ENCODE measurements at places on chromosomes 16 and 17.
A peak's percentile ranks its signal among the peaks of the same experiment; 100 is the strongest.

GRCh38 chr16:83727018-83727417, 80.8 kb upstream of the HSBP1 start:
- no peak for DNase-seq

DNA sequence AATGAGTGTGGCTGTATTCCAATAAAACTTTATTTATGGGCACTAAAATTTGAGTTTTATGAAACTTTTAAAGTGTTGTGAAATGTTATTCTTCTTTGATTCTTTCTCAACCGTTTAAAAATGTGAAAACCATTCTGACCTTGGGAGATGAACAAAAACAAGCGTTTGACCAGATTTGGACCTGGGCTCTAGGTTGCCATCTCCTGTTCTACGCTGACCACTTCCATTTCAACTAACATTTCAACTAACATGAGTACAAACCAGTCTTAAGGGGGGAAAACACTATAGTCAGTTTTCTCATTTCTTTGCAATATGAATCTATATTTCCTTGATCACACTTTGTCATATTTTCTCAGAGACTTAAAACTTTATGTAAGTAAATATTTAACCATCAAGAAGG, 118.4 kb upstream of the IRX5 start:
- DNase-seq, result no peak

DNA sequence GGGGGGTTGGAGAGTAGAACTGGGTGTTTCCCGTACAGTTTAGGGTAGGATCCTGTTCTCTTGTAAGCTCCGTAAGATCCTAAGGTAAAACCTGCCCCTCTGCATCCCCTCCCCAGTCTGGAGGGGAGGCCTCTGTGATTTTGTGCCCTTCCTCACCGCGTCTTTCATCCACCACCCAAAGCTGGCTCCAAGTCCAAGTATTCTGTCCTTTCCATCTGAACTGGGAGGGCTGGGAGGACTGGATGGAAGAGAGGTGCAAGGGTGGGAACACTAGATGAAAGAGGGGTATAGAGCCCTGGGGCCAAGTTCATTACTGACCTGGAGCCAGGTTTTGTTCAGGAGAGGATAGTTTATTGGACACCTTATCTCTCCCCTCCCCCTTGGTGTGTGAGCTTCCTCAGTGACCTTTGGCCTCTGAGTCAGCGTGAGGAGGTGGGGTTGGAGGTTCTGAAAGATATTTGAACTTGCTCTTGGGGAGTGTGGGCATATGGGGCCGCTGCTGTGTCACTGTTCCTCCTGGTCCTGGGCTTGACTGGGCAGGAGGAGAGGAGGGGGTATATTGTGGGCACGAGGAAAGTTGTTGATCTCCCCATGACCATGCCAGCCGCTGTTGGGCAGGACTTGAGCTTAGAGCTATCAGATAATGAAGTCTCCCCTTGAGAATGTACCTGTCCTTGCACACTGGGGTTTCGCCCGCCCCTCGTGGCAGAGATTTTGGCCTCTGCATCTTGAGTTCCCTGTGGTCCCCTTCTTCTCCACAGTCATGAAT, 1.6 kb downstream of the LASP1 start:
- DNase-seq, result no peak

- no peak for DNase-seq
Measured at GRCh38 chr17:63304704-63305261, 141.3 kb downstream of the CYB561 start.

DNA sequence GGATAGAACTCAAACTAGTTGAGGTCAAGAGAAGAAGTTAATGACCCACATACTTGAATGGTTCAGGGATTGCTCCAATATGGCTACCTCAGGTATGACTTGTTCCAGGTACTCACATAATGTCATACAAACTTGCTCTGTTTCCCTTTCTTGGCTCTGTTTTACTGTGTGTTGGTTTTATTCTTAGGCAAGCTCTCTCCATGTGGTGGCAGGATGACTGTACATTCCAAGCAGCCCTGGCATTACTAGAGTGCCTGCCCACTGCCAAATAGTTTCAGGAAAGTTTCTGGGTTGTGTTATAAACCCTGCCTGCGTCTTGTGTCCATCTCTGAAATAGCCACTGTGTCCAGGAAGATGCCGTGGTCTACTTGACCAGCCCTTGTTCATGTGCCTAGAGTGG, 476.8 kb downstream of the SHISA9 start:
- no peak for DNase-seq

DNA sequence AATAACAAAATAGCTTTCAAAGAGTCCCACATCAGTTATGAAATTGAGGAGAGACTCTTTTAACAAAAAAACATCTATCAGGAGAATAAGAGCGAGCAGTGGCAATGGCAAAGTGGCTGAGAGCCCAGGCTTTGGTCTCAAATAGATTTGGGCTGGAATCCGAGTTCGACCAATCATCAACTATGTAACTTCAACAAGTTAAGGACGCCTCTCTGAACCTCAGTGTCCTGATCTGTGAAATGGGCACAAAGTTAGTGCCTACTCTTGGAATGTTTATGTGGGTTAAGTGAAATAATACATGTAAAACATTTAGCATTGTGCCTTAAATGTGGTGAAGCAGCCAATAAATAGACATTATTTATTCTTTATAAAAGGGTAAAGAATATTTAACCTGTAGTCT, 45.4 kb downstream of the CFDP1 start:
- DNase-seq, result no peak

- no peak for DNase-seq
Measured at GRCh38 chr17:40311575-40311974, 2.6 kb downstream of the RARA start.

DNA sequence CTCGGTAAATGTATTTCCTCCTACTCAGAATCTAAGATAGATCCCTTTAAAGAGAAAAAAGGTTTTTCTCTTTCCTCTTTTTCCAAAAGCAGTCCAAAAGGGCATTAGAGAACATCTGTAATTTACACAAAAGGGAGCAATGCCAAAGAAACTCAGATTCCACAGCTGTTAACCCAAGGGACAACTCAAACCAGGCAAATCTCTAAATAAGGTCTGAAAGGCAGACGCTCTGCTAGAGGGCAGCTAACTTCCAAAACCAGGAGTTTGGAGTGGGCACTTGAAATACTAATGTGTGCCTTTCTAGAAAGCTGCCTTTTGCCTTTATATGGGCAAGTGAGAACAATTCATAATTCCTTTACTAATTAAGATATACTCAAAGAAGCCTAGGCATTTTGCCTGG, 435.7 kb downstream of the ZFHX3 start:
- DNase-seq, result no peak

- DNase-seq, result no peak
Measured at GRCh38 chr16:77876776-77877175, 88.4 kb downstream of the VAT1L start.

GRCh38 chr17:8430966-8431365, 4.7 kb upstream of the NDEL1 start:
- DNase-seq, result no peak

GRCh38 chr17:29687596-29687995, 64.9 kb upstream of the CORO6 start:
- DNase-seq, result no peak

- no peak for DNase-seq
Measured at GRCh38 chr17:49850772-49851386, 3.0 kb upstream of the TAC4 start.

GRCh38 chr17:75629157-75629556, 4.1 kb upstream of the SMIM5 start:
- DNase-seq, result no peak

DNA sequence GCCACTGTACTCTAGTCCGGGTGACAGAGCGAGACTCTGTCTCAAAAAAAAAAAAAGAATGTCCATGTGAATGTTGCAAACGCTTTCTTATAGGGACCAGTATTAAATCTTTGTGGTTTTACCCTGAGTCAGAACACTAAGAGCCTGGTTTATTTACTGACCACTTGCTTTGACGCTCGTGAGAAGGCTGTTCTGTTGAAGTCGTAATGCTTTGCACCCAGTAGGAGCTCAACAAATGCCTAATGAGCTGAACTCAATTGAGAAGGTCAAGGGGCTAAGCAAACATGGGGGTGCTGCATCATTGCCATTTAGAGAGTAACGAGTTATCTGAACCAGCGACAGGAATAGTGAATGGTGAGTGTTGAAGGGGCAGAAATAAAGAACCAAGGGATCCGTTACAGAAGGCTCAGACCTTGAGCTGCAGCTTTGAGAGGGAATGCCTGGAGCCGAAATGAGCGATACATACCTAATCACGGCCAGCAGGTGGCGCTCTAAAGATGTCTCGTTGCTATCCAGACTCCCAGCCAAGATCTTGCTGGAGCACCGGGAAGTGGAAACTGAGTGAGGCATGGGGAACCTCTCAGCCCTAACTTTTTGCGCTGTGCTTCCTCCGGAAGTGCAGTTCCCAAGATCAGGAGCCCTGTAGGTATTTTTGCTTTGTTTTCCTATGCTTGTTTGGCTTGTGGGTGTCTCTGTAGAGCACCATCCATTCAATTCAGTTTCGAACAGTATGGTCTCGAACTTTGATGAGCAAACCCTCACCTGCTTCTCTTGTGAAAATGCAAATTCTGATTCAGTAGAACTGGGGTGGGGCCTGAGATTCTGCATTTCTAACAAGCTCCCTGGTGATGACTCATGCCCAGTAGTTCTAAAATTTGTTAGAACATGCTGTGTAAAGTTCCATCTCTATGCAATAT, 12.6 kb upstream of the RNF222 start:
- peak; percentile 91 for DNase-seq

DNA sequence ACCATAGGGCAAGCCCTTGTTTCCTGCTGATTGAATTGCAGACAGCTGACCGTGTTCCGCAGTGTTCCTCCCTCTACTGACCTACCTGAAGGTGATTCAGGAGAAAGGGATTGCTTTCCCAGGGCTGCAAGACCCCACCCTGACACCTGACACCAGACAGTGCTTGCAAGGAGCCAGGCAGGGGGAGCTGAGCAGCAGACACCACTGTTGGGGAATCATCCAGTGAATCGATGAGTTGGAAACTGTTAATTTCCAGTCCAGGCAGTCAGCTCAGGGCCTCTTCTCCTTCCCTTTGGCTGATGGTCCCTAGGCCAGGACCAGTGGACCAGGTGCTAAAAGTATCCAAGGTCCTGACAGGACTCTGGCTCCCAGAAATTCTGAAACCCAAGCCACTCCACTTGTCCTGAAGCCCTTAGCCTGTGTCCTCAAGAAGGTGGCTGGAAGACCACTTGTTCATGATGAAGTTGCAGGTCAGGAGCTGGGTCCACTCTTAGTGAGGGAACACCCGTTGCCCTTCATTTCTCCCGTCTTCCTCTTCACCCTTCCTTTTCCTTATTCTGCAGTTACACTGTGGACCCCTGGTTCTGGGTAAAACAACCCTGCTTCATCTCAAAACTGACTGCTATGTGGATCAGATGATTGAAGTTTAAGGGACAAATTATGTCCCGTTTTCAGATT, 9.5 kb upstream of the UNK start:
- DNase-seq, result no peak

GRCh38 chr17:39651923-39652586, 13.1 kb upstream of the TCAP start:
- no peak for DNase-seq

- peak; percentile 93 for DNase-seq
Measured at GRCh38 chr17:269616-270514, 82.7 kb downstream of the RPH3AL start.

GRCh38 chr17:57924677-57925076, 30.5 kb downstream of the CUEDC1 start:
- peak; percentile 91 for DNase-seq

DNA sequence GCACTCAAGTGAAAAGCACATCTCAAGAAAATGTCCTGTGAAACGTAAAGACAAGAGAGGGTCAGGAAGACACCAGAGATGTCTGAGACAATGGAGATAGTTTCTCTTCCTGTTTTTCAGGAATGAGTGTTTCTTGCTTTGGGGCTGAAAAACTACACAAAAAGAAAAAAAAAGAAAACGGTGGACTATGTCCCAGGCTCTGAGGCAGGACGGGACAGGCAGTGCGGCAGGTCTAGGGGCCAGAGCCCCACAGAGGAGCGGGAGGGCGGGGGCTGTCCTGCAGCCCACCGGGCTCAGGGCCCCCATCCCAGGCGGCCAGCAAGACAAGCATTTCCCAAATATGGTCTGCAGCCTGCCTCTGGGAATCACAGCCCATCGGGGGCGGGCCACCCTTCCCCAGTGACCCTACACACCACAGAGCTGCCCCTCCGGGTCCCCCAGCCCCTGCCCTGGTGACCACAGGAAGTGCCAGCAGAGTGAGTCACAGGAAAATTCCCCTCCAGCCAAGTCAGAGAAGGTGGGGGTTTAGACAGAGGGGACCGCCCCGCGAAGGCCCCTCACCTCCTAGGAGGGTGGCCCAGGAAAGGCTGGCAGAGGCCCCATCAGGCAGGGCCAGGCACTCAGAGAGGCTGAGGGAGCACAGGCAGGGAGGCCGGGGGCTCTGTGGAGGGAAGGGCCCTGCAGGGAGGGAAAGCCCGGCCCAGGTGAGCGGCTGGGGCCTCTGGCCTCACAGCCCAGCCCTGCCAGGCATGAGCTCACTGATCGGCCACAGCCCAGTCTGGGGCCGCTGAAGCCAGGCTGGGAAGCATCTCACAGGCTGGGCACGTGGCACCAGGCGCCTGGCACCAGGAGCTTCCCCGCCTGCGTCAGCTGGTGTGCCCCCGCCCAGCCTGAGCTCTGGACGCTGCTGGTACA, 6.3 kb downstream of the BCAR1 start:
- no peak for DNase-seq

GRCh38 chr16:391885-392335, 5.1 kb upstream of the NME4 start:
- peak; percentile 33 for DNase-seq

GRCh38 chr17:416293-417206, 63.9 kb upstream of the RPH3AL start:
- DNase-seq, result no peak

GRCh38 chr16:78763821-78764440, 664.5 kb downstream of the WWOX start:
- DNase-seq, result peak; percentile 21

DNA sequence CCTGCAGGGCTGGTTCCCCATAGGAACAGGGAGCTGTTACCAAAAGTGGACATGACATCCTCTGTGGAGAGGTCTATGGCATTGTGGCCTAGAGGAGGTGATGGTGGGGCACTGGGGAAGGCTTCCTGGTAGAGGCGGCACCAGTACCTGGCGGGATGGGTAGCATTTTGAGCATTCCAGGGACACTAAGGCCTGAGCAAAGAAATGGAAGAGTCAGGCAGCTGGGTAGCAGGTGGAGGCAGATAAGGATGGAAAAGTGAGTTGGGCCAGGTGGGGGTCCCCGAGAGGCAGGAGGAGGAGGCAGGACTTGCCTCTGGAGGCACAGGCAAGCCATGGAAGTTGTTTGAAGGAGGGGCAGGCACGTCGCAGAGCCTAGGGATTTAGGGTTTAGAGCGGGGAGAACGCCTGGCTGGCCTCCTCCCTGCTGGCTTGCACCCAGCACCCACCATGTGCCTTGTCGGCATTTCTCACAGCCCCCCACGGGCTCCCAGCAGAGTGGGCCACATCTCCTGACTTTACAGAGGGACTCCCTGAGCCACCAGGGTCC, 5.1 kb upstream of the ADCY7 start:
- no peak for DNase-seq

- no peak for DNase-seq
Measured at GRCh38 chr17:36941265-36942010, 4.2 kb downstream of the LHX1 start.

DNA sequence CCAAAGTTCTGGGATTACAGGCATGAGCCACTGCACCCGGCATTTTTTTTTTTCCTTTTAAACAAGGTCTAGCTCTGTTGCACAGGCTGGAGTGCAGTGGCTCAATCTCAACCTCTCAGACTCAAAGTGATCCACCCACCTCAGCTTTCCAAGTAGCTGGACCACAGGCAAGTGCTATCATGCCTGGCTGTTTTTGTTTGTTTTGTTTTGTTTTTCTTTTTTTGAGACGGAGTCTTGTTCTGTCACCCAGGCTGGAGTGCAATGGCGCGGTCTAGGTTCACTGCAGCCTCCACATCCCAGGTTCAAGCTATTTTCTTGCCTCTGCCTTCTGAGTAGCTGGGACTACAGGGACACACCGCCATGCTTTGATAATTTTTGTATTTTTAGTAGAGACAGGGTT, 19.1 kb upstream of the ZC3H7A start:
- DNase-seq, result no peak
